Stimulated activated CD4-positive, alpha-beta T cell treated with anti-CD3 and anti-CD28 coated beads, TNF-alpha, amount 100 ng/mL, for 1 hour (primary cell): ENCODE measurements at places on chromosomes 13 and 19.

DNA sequence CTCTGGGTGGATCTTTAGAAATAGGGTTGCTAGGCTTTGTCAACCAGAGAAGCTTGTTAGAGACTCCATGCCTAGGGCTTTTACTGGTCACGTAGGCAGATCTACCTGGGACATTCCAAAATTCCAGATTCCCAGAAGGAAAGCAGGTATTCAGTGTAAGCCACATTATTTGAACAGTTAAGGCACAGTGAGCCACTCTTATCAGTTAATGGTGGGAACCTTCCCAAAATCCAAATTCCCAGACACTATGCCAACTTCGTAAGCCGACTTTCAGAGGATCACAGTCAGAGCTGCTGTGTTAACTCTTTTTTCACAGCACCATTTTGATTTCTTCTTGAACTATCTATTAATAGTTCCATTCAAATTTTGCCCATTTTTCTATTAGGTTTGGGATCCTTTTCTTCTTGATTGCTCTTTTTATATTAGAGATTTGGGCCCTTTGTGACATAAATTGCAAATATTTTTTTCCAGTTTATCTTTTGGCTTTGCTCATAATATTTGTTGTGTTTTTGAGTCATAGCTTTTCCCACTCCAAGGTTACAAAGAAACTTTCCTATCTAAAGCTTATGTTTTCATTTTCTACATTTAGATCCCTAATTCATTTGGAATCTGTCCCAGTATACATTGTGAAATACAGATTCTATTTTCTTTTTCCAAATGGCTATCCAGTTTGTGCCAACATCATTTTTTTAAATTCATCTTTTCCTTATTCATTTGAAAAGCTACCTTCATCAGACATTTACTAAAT is 77.3 kb downstream of the DHRS12 start:
- no peak for DNase-seq

DNA sequence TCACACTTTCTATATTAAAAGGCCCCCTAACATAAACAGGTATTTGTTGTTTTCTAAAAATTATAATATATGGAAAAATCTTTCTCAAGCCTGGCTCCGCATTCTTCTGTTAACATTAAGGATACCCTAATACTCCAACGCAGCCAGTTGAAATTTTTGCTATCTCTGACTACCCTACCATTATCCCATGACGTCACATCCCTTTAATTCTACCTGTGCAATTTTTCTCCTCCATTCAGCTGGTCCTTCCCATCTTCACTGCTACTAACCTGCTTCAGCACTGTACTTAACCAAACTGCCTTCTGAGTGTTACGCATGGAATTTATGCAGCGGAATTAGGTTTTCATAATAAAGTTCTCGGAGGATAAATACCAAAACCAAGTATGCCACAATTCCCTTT is 1.0 kb downstream of the MRPS31 start:
- no peak for DNase-seq

- DNase-seq: no peak
Observed at GRCh38 chr13:27293873-27294515, 23.4 kb downstream of the RASL11A start.

GRCh38 chr13:40776681-40777165 is 5.7 kb upstream of the MRPS31 start:
- peak; percentile 46 for DNase-seq

- DNase-seq: no peak
Observed at GRCh38 chr19:1663852-1664251, 11.4 kb upstream of the TCF3 start.

GRCh38 chr19:14375582-14376291 is 5.5 kb upstream of the ADGRE5 start:
- no peak for DNase-seq

DNA sequence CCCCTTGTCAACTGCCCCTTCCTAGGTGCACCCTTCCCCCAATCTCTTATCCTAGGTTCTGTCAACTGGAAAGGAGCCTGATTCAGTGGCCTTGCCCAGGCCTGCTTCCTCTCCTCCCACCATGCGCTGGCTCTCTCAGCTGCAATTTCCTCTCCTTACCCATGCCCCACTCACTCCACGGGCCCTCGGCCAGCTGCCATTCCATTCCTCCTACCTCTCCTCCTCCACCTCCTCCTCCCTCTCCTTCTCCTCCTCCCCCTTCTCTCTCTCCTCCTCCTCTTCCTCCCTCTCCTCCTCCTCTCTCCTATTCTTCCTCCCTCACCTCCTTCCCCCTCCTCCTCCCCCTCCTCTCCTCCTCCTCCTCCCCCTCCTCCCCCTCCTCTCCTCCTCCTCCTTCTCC is 9.6 kb upstream of the TIMM44 start:
- no peak for DNase-seq

GRCh38 chr13:97191142-97191541 is 31.0 kb upstream of the MBNL2 start:
- DNase-seq: no peak

DNA sequence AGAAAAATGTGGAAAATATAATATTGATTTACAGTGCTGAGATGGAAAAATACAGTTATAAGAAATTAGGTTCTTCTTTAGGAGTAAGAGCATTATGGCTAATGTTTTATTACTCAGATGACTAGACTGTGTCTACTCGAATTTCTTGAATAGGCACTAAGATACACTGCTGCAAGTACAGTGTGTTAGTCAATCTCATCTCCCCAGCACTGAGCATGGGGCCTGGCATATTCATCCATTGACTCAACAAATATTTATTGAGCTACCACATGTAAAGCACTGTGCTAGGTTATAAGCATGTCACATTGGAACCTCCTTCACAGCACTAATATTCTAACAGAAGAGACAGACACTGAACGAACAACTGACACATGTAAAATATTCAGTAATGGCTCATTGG is 242.5 kb upstream of the GPC6 start:
- DNase-seq: no peak

DNA sequence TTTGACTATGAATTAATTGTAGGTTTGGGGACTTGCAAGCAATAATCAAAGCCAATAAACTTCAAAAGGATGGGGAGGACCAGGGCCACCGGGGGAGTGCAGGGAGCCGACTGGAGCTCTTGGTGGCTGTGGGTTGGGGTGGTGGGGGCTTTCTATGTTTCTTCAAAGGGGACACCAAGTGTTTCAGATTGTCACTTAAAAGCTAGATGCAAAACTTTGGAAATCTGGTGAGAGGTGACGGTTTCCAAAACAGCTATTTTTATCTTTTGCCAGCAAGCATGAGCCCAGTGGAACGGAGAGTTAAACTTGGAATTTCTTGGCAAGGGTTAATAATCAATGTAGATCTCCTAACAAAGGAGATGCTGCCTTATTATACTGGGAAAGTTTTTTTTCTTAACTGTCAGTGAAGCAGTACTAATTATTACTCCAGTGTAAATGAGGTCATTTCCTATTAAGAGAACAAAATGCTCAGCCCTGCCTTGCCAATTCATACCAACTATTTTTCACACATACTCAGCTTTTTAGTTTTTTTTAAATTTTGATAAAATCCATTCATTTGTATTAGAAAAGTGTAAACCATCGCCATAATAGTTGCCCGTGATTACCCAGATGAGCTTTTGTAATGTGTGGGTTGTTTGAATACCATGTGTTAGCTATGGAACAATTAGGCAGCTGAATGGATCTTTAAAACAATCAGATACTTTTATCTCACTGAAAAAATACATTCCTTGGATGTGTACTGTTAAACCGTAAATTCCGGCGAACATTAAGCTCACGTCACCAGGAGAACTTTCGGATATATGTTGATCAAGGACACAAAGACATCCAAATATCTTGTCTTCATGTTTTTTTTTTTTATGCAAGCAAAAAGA is 95.9 kb upstream of the ZNF536 start:
- no peak for DNase-seq

DNA sequence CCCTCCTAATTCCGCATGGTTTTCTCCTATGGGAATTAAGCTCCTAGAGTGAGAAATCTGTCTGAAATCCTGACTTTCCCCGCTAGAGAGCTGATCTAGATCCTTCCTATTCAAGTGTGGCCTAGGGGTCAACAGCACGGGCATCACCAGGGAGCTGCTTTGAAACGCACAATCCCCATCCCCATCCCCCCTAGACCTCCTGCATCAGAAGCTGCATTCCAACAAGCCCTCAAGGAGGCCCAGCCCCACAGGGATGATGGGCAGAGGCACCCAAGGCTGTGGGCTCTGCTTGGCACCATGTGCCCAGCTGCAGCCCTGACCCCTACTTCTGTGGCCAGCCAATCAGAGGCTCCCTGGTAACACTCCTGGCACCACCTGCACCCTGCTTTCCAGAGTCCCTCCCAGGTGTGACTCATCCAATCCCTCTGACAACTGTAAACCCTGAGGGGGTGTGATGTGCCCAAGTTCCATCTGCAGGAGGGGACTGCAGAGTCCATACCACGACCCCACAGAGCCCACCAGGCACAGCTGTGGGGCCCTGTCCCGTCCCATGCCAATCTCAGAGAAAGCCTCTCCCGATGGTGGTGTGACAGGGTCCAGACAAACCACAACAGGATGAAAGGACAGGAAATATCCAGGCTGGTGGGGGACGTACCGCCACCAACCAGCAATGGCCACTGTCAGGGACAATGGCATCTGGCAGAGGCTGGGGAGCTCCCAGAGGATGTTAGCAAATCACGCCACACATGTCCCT is 19.8 kb upstream of the SLC35E1 start:
- DNase-seq: no peak

GRCh38 chr13:89568276-89568675 is 1779.2 kb upstream of the MIR17HG start:
- DNase-seq: no peak

DNA sequence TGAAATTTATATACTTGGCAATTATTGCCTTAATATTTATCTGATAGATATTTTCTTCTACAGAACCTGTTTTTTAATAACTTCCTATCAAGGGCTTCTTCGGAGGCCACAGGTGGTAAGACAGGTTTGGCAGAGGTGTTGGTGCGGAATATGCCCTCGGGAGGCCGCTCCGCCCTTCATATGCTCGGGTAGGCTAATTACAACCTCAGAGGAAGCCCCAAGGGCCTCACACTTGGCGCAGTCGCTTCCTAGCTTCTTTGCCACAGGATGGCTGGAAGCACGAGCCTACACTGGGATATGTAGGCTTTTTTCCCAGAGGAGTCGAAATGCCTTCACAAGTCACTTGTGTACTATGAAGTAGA is 68.8 kb downstream of the LMO7 start:
- DNase-seq: no peak

GRCh38 chr13:24148414-24149235 is 11.9 kb upstream of the SPATA13 start:
- DNase-seq: no peak

GRCh38 chr13:110298505-110299282 is 8.3 kb downstream of the COL4A1 start:
- DNase-seq: no peak

GRCh38 chr13:113874579-113875428 is 10.9 kb upstream of the GAS6 start:
- no peak for DNase-seq

DNA sequence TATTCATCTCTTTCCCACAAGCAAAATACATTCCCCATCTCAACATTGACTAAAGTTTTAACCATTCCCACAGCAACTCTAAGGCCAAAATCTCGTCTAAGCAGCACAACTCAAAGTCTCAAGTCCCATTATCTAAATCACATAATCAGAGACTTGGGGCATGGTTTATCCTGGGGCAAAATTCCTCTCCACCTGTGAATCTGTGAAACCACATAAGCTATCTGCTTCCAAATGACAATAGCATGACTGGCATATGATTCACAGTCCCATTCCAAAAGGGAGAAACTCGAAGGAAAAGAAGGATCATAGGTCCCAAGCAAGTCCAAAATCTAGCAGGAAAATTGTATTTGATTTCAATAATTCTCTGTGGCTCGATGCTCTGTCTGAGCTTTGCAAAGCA is 73.0 kb downstream of the ANKRD10 start:
- DNase-seq: no peak

DNA sequence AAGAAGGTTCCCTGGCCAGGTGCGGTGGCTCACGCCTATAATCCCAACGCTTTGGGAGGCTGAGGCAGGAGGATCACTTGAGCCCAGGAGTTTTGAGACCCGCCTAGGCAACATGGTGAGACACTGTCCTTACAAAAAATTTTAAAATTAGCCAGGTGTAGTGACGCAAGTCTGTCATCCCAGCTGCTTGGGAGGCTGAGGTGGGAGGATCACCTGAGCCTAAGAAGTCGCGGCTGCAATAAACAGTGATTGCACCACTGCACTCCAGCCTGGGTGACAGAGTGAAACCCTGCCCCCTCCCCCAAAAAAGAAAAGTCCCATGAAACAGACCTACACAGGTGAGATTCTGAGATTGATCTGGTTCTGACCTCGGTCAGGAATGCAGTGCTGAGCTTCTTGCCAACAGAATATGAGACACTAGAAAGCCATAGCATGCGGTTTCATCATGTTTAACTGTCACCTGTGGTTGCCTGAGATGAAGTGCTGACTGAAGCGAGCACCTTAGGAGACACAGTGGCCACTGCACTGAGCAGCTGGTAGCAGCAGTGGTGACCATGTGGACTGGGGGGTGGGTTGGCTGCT is 2.0 kb upstream of the A1BG start:
- no peak for DNase-seq

DNA sequence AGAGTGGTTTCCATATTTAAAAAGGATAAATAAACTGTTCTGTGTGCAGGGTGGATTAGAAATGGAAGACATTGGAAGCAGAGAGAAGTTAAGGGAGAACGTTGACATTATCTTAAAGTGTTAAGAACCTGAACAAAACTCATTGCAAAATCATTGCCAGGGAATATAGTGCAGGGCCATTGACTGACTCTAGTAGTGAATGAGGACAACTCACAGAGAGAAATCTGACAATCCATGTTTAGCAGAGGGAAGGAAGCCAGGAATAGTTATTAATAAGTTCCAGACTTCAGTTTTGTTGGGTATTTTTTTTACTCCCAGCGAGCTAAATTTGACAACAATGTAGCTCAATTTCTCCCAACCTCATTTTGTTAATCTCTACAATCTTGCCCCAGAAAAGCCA is 554.8 kb upstream of the GPC6 start:
- no peak for DNase-seq
